ENCODE measurements at places on chromosomes 13 and 19. TPM values are rescaled to one million over a fixed set of nuclear protein-coding genes. Genes with fewer than 3 reads are reported as not detected.

The SIGLEC8 gene
- not detected for polyA plus RNA-seq

The SLC1A6 gene
- polyA plus RNA-seq: not detected

The GNA15 gene
- polyA plus RNA-seq: 4.1 TPM

The ZNF534 gene
- not detected for polyA plus RNA-seq

The RNF6 gene
- polyA plus RNA-seq: 35.0 TPM

The ZNF578 gene
- 2.5 TPM for polyA plus RNA-seq

The ZNF841 gene
- polyA plus RNA-seq: 3.3 TPM

The PTGIR gene
- polyA plus RNA-seq: 11.5 TPM

The PTGER1 gene
- polyA plus RNA-seq: not detected

The PSG11 gene
- polyA plus RNA-seq: not detected

The IGFL3 gene
- polyA plus RNA-seq: not detected

The SNRPA gene
- polyA plus RNA-seq: 37.2 TPM

The ZNF541 gene
- not detected for polyA plus RNA-seq

The CYP2B6 gene
- not detected for polyA plus RNA-seq

The KLK2 gene
- not detected for polyA plus RNA-seq

The C19orf67 gene
- not detected for polyA plus RNA-seq

The LILRB3 gene
- 0.17 TPM for polyA plus RNA-seq

The SIGLEC9 gene
- polyA plus RNA-seq: 0.33 TPM

The TEX29 gene
- polyA plus RNA-seq: not detected

The FFAR3 gene
- not detected for polyA plus RNA-seq

The MAST1 gene
- not detected for polyA plus RNA-seq

The C1QTNF9 gene
- polyA plus RNA-seq: not detected

The SCN1B gene
- polyA plus RNA-seq: 0.11 TPM

The BRCA2 gene
- polyA plus RNA-seq: 2.0 TPM

The SELENOV gene
- polyA plus RNA-seq: not detected

The FCGBP gene
- 0.17 TPM for polyA plus RNA-seq

The CD22 gene
- polyA plus RNA-seq: 1.9 TPM

The CDX2 gene
- not detected for polyA plus RNA-seq

The DCAF15 gene
- 6.2 TPM for polyA plus RNA-seq

The ACER1 gene
- polyA plus RNA-seq: 3.4 TPM

The ICAM4 gene
- polyA plus RNA-seq: 0.20 TPM

The ZNF329 gene
- polyA plus RNA-seq: 9.4 TPM

The PLIN4 gene
- 0.02 TPM for polyA plus RNA-seq

The ZNF470 gene
- polyA plus RNA-seq: 1.6 TPM

The ZNF560 gene
- not detected for polyA plus RNA-seq

The SIAH3 gene
- not detected for polyA plus RNA-seq

The LYPD5 gene
- polyA plus RNA-seq: 0.60 TPM

The SERPINE3 gene
- polyA plus RNA-seq: not detected

The B3GLCT gene
- polyA plus RNA-seq: 3.6 TPM

The UTP14C gene
- 1.5 TPM for polyA plus RNA-seq

The C13orf46 gene
- 0.16 TPM for polyA plus RNA-seq

The GSK3A gene
- 16.0 TPM for polyA plus RNA-seq

The KIR2DL1 gene
- not detected for polyA plus RNA-seq

The KCTD4 gene
- 0.20 TPM for polyA plus RNA-seq

The TMEM190 gene
- polyA plus RNA-seq: not detected

The NANOS2 gene
- not detected for polyA plus RNA-seq

The PSG3 gene
- not detected for polyA plus RNA-seq

The AMER2 gene
- not detected for polyA plus RNA-seq

The LENG8 gene
- polyA plus RNA-seq: 8.6 TPM

The FLT3LG gene
- polyA plus RNA-seq: 154 TPM
